Stimulated activated CD4-positive, alpha-beta T cell treated with anti-CD3 and anti-CD28 coated beads, TNF-alpha, amount 100 ng/mL, for 48 hours (primary cell): ENCODE measurements at places on chromosomes 5 and 9.

DNA sequence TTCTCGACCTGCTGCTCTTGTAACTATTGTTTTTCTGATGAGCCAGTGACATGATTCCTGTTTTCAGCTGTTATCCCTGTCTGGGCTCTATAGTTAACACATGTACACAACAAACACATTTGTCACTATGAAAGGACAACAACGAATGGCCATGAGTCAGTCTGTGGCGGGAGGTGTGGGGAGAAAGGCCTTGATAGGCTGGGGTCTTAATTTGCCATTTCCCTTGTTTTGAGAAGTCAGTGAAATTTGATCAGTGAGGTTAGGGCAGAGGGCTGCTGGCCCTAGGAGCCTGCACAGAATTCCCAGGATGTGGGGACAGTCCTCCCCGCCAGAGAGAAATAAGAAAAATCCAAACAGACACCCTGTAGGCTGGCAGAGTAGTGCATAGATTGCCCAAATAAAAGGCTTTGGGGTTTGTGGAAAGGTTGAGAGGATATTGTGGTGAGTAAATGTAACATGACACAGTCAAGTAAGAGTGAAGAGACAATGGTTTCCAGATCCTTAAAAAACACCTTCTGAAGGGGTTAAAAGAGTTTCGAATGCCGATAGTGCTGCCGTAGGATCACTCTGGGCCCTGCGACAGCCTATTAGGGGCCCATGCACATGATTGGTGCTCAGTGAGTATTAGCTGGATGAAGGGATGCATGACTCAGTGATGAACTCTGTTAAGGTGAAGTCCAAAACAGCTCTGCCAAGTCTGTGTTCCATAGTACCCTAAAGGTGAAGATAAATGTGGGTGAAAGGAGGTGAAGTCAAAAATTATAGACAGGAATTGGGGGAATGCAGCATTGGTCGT is 110.9 kb upstream of the PRRC1 start:
- no peak for DNase-seq

DNA sequence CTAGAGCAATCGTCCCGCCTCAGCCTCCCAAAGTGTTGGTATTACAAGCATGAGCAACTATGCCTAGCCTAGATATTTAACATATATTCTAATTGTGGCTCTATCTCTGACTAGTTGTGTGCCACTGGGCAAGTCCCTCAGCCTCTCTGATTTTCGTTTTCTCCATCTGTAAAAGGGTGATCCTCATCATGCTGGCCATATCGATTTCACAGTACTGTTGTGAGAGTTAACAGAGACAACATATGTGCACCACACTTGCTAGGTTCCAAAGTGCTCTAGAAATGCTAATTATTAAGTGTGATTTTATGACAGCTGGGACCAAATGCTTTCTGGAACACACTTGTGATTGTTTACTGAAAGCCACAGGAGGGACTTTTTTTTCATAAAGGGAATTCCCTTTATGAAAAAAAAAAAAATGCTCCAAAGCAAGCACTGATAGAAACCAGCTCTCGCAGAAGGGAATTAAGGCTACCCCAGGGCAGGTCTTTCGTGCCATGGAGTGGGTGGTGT is 78.5 kb upstream of the EPB41L4B start:
- DNase-seq = no peak

- no peak for DNase-seq
These were observed 144.7 kb upstream of the C9orf72 start for GRCh38 chr9:27717991-27718390.

GRCh38 chr9:133996531-133997520 is 4.7 kb upstream of the VAV2 start:
- no peak for DNase-seq

GRCh38 chr5:35668319-35668718 is 50.7 kb downstream of the SPEF2 start:
- DNase-seq = no peak

- DNase-seq = no peak
These were observed 152.7 kb upstream of the ACTBL2 start for GRCh38 chr5:57635146-57635777.

DNA sequence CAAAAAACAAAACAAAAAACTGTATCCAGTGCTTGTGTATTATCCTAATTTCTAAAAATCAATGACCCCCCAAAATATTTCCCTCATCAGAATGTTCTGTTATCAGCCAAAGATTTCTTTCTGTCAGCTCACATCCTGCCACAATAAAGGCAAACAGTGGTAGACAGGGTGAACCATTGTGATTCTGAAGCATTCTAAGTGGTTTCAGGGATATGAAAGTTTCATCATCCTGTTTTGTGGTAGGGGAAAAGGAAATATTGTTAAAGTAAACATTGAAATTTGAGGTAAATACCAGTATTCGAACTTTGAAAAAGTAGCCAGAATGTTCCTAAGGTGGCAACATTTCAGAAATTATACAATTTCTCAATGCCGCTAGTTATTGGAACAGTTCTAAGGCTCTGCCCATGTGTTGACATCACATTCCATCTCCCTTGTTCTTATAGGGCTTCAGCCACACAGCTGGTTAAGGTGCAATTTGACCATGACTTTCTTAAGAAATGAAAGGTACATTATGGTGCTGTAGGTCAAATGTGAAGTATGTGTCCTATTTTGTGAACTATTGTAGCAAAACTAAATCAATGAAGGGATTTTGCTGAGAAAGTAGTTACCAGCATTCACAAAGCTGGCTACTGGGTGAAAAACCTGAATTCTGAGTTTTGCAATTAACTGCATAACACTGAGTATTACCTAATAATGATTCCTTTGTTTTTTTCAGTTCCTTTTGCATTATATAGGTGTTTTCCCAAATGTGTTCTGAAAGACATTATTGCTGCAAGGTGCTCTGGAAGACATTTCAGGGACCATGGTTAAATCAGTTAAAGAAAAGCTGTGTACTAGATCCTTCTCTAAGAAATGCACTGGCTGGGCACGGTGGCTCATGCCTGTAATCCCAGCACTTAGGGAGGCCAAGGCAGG is 107.6 kb upstream of the RASGRF2 start:
- DNase-seq = no peak
